ENCODE measurements at places on chromosomes 5 and 9. TPM values are rescaled to one million over a fixed set of nuclear protein-coding genes. Genes with fewer than 3 reads are reported as not detected.

The SUSD3 gene
- 9.0 TPM for total RNA-seq

The CLIC3 gene
- 0.29 TPM for total RNA-seq

The BAAT gene
- total RNA-seq: 0.15 TPM

The SLC34A3 gene
- not detected for total RNA-seq

The FSD1L gene
- 4.7 TPM for total RNA-seq

The PITX1 gene
- total RNA-seq: not detected

- H3K4me1 ChIP-seq: no peaks in the 10 kb centered on the region
- H3K36me3 ChIP-seq: no peaks in the 10 kb centered on the region
- DNase-seq: no peak
- no peaks in the 10 kb centered on the region for H3K27me3 ChIP-seq
- H3K4me3 ChIP-seq: no peak overlapping the region
Observed at GRCh38 chr9:90165281-90165680, 477.3 kb downstream of the DIRAS2 start.

- H3K27ac ChIP-seq: no peak overlapping the region
- H3K36me3 ChIP-seq: peaks cover 2% of the 10 kb centered on the region
- DNase-seq: no peak
- no peak overlapping the region for H3K4me3 ChIP-seq
- no peaks in the 10 kb centered on the region for H3K4me1 ChIP-seq
Observed at GRCh38 chr9:76926324-76926741, 20.4 kb upstream of the PRUNE2 start.

DNA sequence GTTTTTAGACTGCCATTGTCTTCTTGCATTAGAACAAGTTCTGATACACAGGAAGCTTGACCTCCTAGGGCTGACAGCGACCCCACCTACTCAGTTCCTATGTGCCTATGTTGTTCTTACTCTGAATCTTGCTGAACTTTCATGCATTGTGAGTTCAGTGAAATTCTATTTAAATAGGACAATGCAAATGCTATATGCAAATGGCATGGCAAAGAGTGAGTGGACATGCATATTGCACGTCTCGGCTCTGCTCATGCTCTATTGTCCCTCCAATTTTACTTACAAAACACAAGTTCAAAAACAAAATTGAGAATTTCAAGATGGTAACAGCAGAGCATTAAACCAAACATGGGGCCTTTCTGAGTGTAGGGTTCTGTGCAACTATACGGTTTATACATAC is 5.3 kb upstream of the DCP2 start:
- H3K27me3 ChIP-seq: no peaks in the 10 kb centered on the region
- H3K4me1 ChIP-seq: no peaks in the 10 kb centered on the region
- no peak overlapping the region for H3K4me3 ChIP-seq
- no peak overlapping the region for H3K27ac ChIP-seq
- no peak for DNase-seq

- H3K36me3 ChIP-seq: no peaks in the 10 kb centered on the region
- DNase-seq: no peak
- H3K4me3 ChIP-seq: no peak overlapping the region
Observed at GRCh38 chr9:85268131-85268530, 473.6 kb downstream of the AGTPBP1 start.

DNA sequence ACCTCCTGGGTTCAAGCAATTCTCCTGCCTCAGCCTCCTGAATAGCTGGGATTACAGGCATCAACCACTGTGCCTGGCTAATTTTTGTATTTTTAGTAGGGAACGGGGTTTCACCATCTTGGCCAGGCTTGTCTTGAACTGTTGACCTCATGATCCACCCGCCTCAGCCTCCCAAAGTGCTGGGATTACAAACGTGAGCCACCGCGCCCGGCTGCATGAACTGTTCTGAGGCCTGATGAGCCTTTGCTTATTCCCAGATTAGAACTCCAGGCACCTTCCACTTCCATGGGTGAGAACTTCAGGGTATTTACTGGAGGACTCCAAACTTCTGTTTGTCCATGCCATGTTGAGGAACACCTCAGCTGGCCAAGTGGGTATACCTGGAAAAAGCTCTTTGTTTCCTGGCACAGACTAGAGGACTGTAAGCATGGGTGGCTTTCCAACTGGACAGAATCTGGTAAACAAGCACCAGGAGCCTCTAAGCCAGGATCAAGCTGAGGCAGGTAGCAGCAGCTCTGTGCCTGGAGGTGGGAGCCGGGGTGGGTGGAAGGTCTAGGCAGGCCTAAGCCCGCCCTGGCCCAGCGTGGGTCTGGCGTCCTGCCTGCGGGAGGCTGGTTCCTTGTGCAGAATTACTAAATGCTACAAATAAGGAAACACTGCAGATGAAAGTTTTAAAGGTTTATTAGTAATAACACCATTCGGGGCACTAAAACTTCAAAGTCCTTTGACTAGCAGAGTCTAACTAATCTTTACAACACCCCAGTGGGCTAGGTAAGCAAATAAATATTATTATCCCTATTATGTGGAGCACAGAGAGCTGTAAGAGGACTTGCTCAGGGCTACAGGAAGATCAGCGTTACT is 78.4 kb downstream of the SEMA5A start:
- H3K4me3 ChIP-seq: no peak overlapping the region
- DNase-seq: no peak
- no peaks in the 10 kb centered on the region for H3K27me3 ChIP-seq
- H3K4me1 ChIP-seq: no peaks in the 10 kb centered on the region
- H3K36me3 ChIP-seq: no peaks in the 10 kb centered on the region
- no peak overlapping the region for H3K27ac ChIP-seq

DNA sequence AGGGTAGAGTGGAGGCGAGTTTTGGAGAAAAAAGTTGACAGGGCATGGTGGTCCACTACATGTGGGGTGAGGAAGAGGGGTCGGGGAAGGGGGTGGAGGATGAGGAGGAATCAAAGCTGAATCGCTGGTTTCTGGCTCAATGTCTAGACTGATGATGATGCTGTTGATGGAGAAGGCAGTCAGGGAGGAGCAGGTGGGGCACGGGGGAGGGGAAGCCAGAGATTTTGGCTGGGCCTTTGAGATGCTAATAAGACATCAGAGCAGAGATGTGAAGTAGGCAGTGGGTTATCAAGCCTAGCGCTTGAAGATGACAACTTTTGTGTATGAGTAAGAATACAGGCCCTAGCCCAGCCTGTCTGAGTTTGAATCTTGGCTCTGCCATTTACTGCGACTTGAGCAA is 32.4 kb upstream of the TTC23L start:
- H3K4me3 ChIP-seq: no peak overlapping the region
- DNase-seq: no peak
- H3K27ac ChIP-seq: no peak overlapping the region
- H3K4me1 ChIP-seq: peaks cover 11% of the 10 kb centered on the region

GRCh38 chr5:174775081-174775480 is 50.7 kb downstream of the MSX2 start:
- H3K36me3 ChIP-seq: no peaks in the 10 kb centered on the region
- H3K4me1 ChIP-seq: no peaks in the 10 kb centered on the region
- H3K27ac ChIP-seq: no peak overlapping the region
- H3K27me3 ChIP-seq: no peaks in the 10 kb centered on the region
- DNase-seq: no peak

- H3K4me1 ChIP-seq: peaks cover 8% of the 10 kb centered on the region
- no peak overlapping the region for H3K27ac ChIP-seq
- H3K27me3 ChIP-seq: no peaks in the 10 kb centered on the region
- H3K4me3 ChIP-seq: no peak overlapping the region
Observed at GRCh38 chr9:6631207-6631512, 14.4 kb downstream of the GLDC start.

GRCh38 chr5:73856997-73857396 is 231.0 kb downstream of the ARHGEF28 start:
- DNase-seq: no peak
- H3K27me3 ChIP-seq: no peaks in the 10 kb centered on the region
- H3K36me3 ChIP-seq: no peaks in the 10 kb centered on the region

GRCh38 chr5:159536646-159537045 is 206.4 kb upstream of the IL12B start:
- no peak overlapping the region for H3K4me3 ChIP-seq
- H3K4me1 ChIP-seq: no peaks in the 10 kb centered on the region
- no peak overlapping the region for H3K27ac ChIP-seq
- peaks cover 3% of the 10 kb centered on the region for H3K36me3 ChIP-seq
- no peaks in the 10 kb centered on the region for H3K27me3 ChIP-seq

DNA sequence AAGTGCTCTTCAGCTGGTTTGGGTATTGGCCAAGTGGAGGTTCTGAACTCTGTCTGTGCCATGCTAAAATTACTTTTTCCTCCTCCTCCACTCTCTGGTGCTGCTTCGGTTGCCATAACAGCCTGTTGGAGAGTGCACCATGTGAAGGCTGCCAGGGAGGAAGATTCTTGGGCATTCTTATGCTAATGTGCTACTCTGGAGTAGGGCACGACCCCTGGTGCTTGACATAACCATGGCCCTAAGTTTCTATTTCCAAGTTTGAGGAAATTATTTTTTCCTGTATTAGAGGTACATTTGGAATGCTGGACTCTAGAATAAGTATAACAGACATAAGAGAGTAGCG is 111.6 kb downstream of the ARHGAP26 start:
- peaks cover 4% of the 10 kb centered on the region for H3K4me1 ChIP-seq
- H3K36me3 ChIP-seq: 0 out of 2 replicates have a peak, but pooled peaks cover 1% of the 10 kb centered on the region

DNA sequence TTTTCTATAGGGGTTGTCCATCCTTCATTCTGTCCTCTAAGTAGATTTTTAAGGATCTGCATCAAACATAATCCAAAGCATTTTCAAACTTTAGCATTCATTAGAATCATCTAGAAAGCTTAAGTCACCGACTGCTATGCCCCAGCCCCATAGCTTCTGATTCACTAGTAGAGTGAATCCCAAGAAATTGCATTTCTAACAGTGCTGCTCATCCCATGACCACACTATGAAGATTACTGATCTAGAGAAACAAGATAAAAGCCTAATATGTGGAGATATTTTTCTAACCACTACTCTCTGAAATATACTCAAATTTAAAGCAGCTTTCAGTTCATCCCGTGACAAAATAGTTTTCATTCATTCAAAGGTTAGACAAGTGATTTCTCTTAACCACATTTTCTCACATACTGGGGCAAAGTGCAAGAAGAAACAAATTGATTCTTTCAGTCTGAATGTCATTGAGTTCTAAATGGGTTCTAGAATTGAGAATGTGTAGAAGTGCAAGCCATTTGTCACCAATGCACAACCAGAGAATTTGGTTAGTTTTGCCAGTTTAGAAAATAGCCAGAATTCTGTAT is 286.9 kb upstream of the CD180 start:
- no peaks in the 10 kb centered on the region for H3K4me1 ChIP-seq
- no peak overlapping the region for H3K4me3 ChIP-seq
- H3K27ac ChIP-seq: no peak overlapping the region
- H3K27me3 ChIP-seq: no peaks in the 10 kb centered on the region
- no peak for DNase-seq

DNA sequence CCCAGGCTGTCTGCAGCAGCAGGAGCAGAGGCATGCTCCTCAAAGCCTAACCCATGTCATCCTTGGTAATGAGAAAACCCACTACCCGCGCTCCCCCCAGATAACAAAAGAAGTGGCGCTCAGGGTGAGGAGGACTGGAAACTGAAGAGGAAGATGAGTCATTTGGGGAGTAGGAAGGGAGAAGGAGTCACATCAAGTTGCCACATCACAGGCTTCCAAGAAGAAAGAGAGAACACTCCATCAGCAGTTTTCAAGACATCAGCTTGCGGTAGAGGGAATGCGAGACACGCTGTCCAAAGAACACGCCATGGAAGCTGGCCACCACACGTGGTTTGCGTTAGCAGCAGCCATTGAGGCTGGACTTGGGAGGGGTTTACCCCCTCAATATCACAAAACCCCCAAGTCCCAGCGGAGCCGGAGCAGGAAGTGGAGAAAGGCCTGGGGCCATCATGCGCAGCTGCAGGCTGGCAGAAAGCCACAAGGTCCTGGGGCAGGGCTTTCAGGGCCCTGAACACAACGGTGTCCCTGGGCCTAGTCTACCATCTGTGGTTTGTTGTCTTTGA is 41.5 kb downstream of the SH3PXD2B start:
- no peak overlapping the region for H3K4me3 ChIP-seq
- H3K4me1 ChIP-seq: no peaks in the 10 kb centered on the region
- DNase-seq: no peak
- peaks cover 26% of the 10 kb centered on the region for H3K36me3 ChIP-seq

- H3K4me1 ChIP-seq: 0 out of 2 replicates have a peak, but pooled peaks cover 5% of the 10 kb centered on the region
- DNase-seq: no peak
- H3K27me3 ChIP-seq: no peaks in the 10 kb centered on the region
- H3K4me3 ChIP-seq: no peak within 1 kb of the TSS
Observed at GRCh38 chr5:127702926-127703561, at the start of gene CCDC192. Gene CCDC192, plus strand, starts transcription at chr5:127703391. Its CDS starts 55 bp downstream, at chr5:127703446.

- H3K27me3 ChIP-seq: no peaks in the 10 kb centered on the region
- peak; percentile 61 for DNase-seq
- H3K36me3 ChIP-seq: peaks cover 28% of the 10 kb centered on the region
- no peak overlapping the region for H3K4me3 ChIP-seq
Observed at GRCh38 chr9:130707225-130707976, 13.8 kb downstream of the EXOSC2 start.

- H3K4me1 ChIP-seq: no peaks in the 10 kb centered on the region
- H3K27ac ChIP-seq: no peak overlapping the region
- H3K4me3 ChIP-seq: peak overlapping the region; percentile 79
- peaks cover 26% of the 10 kb centered on the region for H3K27me3 ChIP-seq
Observed at GRCh38 chr5:178993955-178994579, 1.1 kb downstream of the GRM6 start.

DNA sequence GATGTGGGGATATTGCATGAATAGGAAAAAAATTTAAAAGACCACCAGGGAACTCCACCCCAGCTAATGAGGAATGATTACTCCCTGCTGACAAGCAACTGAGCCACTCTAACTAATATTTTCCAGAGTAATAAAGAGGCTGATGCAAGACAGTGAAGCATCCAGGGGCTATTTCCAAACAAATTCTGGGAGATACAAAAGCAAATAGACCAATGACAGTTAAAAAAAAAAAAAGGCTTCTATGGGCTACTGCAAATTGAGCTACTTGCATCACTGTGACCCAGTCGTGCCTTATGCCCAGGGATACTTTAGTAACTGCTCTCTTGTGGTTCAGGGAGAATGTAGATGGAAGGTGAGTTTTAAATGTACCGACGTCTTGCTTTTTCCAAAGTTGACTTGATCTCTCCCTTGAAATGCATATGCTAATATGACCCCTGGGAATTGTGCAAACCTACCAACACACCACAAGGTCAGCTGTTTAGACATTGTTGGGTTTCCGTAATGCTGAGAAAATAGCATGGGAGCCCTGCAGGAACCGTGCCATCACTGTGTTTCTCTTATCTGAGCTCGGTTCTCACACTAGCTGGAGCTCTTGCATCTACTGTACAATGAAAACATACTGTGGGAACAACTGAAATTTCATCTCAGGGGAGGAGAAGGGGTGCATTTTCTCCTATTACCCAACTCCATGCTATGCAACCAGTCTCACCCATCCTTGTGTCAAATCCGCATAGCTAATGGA is 250.6 kb upstream of the MAP3K1 start:
- no peaks in the 10 kb centered on the region for H3K36me3 ChIP-seq
- H3K27me3 ChIP-seq: no peaks in the 10 kb centered on the region
- no peak for DNase-seq
- no peak overlapping the region for H3K4me3 ChIP-seq

DNA sequence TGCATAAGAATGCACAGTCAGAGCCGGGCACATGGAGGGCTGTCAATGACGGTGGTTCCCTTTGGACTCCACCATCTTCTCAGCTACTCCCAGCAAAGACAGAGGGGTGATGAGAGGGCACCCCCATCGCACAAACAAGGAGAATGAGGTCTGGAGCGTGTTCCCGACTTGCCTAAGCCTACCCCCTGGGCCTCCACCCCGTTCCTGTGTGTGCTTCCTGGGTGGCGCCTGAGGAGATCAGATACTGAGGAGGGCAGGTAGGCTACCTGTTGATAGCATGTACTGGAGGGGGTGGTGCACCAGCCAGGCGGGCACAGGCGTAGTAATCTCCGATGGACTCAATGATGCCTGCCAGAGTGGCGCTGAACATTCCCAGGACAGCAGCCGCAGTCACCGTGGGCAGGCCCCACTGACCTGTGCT is 4.1 kb downstream of the SLC23A1 start:
- no peak overlapping the region for H3K27ac ChIP-seq
- DNase-seq: no peak
- no peaks in the 10 kb centered on the region for H3K4me1 ChIP-seq
- H3K4me3 ChIP-seq: no peak overlapping the region
- H3K27me3 ChIP-seq: no peaks in the 10 kb centered on the region
